ENCODE measurements at places on chromosomes 6 and 20. TPM values are rescaled to one million over a fixed set of nuclear protein-coding genes. Genes with fewer than 3 reads are reported as not detected.

The SLC26A8 gene
- polyA plus RNA-seq = not detected

GRCh38 chr20:11564491-11564890 is 353.2 kb upstream of the BTBD3 start:
- no peak for DNase-seq

DNA sequence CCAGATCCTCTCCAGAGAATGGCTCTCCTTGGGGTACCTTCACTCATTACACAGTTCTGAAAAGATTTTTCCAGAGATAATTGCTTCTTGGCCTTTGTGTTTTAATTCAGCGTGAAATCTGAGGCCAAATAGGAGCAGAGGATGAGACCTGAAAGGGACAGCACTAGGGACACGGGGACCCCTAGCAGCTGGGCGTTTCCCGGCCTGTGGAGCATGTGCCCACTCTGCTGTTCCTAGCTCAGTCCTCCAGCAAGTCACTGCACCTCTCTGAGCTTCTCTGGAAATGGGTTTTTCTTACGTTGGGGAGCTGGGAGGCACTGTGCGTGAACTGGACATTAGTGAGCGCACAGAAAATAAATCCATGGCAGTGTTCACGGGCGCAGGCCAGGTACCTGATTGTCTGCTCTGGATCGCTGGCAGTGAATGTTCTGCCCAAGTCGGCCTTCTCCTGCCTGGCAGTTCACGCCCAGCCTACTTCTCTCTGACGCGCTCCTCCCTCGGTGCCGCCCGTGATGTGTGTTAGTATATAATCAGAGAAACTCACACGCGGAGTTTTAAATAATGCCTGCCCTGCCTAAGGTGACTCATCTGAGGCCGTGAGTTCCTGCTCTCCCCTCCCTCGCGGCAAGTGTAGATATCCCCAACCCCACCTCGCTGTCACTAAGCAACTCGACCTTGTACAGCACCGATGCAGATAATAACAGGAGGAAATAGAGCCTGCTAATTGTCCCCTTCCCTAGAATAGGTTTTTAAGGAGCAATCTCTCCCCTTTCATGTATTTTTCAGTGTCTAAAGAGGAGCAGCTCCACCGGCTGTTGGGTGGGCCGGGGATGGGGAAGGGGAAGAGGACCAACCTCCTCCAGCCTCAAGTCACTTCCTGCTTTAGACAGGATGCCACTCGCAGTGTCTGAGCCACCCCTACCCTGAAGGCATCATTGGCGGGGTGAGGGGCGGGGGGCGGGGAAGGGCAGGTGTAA is 2.7 kb upstream of the TUBB2A start:
- peak; percentile 72 for DNase-seq

GRCh38 chr20:62980380-62980960 is 26.3 kb downstream of the BHLHE23 start:
- DNase-seq = no peak

DNA sequence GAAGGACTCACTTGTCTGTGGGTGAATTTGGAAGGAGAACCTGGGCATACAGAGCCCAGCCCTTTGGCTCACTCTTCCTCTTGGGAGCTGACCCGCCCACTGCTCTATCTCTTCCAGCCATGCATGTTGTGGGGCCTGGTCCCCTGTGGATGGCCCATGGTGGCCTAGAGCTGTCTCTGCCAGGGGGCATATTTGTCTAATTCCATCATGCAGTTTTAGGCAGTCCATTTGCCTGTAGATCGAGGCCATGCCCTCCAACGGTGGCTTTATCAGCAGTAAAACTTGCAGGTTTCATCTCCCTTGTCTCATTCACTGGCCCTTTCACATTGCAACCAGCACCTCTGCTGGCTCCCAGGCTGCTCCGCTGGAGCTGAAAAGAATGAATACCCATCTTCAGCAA is 12.9 kb upstream of the EZR start:
- no peak for DNase-seq

The MYH7B gene
- 125 TPM for polyA plus RNA-seq

- no peak for DNase-seq
These were observed 117.5 kb upstream of the SAMD5 start for GRCh38 chr6:147390909-147391536.

DNA sequence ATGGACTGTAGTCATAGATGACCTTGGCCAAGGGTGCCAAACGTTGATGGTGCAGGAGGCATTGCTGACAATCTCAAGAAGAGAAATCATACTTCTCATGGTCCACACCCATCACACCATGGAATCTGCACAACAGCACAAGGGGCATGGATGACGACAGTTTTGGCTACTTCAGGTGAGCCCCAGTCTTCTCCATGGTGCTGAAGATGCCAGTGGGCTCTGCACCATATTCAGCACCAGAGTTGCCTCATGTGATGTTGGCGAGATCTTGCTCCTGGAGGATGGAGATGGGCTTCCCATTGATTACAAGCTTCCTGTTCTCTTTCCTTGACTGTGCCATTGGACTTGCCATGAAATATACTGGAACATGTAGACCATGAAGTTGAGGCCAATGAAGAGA is 188.9 kb downstream of the NRN1 start:
- no peak for DNase-seq

- no peak for DNase-seq
These were observed 142.0 kb downstream of the UST start for GRCh38 chr6:148888856-148889255.

GRCh38 chr20:3980260-3981131 is 34.9 kb downstream of the RNF24 start:
- DNase-seq = no peak

Data from right cardiac atrium (tissue), 5 donors.